ENCODE measurements at places on chromosomes 16 and 17. TPM values are rescaled to one million over a fixed set of nuclear protein-coding genes. Genes with fewer than 3 reads are reported as not detected.

DNA sequence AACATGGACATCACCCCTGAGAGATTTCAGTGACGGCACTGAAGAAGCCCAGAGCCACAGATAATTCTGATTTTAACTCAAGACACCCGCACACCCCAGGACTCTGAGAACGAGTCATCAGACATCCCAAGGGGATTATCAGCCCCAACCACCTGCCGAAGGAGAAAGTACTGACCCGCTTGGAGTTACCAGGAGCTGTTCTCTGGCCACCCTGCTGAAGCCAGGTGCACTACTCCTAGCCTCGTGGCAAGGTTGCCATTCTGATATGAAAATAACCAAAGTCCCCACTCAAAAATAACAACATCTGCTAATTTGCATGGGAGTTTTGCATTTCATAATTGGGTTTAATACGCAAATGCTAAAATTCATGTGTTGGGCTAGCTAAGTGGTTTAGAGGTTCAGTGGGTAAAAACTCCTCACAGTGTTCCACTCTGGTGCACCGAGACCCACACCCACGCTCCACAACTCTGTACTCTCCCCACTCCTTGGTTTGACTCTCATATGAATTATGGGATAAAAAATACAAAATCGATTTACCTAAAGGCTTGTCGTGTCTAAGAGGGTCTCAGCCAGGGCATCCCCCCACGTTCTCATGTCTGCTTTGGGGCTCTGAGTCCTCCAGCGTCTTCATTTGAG is 143.0 kb upstream of the NOL11 start:
- DNase-seq, result no peak

Gene NEUROD2
- total RNA-seq, result not detected

GRCh38 chr17:61458421-61459141 is 6.4 kb downstream of the TBX4 start:
- DNase-seq, result no peak

Gene NOG
- not detected for total RNA-seq

DNA sequence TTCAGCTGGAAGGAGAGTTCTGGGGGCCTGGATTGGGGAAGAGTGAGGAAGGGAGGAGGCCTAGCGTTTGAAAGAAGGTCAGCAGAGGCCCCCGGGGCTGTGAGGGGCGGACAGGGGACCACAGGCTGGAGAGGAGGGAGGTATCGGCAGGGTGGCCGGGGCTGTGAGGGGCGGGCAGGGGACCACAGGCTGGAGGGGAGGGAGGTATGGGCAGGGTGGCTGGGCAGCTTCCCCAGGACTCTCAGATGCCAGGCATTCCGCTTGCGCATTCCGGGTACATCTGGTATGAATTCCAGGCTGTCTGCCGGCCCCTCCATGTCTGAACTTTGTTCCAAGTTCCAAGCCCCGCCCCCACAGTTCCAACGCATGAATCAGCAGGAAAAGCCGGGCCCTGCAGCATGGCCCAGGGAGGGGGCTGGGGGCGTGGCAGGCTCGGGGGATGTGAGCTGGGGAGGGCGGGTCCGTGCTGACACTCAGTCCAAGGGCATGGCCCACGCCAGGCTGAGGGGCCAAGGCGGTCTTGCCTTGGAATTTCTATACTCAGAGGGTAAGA is 4.3 kb upstream of the TLCD2 start:
- no peak for DNase-seq

Gene METRNL
- total RNA-seq, result 74.7 TPM

DNA sequence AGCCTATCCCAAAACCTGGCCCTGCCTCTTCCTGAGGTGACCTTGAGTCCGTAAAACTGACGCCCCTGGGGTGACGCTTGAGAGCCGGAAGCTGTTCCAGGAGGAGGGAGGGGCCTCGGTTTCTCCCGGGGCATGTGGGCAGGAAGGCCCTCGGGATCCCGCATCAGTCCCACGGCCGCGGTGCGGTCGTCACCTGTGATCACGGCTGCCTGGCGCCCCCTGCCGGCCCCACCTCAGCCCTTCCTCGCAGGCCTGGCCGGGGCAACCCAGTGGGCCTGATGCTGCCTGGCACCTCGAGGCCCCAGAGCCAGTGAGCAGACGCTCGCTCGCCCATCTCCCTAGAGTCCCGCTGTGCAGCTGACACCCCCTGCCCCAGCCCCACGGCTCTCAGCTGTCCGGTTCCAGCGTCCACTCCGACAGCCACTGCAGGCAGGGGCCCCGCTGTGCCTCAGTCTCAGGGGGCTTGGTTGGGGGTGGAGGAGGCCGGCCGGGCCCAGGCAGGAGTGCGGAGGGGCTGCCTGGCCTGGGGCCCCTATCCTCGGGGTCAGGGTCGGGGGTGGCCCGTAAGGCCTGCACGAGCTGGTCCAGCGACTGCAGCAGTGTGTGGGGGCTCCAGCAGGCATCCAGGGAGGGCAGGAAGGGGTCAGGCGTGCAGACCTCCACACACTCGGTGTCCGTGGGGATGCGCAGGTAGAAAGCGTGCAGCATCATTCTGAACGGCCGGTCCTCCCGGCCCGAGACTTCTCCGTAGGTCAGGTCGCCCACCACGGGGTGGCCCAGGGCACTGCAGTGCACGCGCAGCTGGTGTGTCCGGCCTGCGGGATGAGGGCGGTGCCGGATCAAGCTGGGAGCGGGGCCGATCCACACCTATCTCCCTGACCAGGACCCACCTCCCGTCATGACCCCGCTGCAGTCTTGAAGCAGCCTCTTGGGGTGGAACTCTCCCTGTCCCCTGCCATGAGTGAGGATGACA is 2.3 kb downstream of the RPUSD1 start:
- peak; percentile 65 for DNase-seq

DNA sequence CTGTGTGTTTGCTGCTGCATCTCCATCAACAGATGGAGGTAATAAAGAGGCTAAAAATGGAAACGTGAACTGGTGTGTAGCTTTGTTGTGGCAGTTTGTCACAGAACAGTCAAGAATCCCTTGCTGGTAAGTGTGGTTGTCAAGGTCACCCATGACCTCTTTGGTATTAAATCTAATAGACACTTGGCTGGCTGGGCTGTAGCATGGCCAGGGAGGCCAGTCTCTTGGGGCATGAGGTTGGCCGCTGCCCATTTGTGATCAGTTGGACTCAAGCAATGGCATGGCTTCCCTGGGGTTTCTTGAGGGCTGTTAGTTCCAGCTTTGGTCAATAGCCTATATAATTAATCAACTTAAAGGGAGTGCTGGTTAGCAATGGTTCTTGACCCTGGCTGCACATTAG is 14.8 kb upstream of the HS3ST2 start:
- DNase-seq, result no peak

Gene DGKE
- 28.9 TPM for total RNA-seq

GRCh38 chr16:87958632-87959031 is 7.4 kb downstream of the BANP start:
- no peak for DNase-seq

- DNase-seq, result no peak
Measured at GRCh38 chr17:81656118-81656743, at the start of gene PDE6G. PDE6G (minus strand) TSS chr17:81656542; CDS start chr17:81653305, 3,237 bp downstream.

DNA sequence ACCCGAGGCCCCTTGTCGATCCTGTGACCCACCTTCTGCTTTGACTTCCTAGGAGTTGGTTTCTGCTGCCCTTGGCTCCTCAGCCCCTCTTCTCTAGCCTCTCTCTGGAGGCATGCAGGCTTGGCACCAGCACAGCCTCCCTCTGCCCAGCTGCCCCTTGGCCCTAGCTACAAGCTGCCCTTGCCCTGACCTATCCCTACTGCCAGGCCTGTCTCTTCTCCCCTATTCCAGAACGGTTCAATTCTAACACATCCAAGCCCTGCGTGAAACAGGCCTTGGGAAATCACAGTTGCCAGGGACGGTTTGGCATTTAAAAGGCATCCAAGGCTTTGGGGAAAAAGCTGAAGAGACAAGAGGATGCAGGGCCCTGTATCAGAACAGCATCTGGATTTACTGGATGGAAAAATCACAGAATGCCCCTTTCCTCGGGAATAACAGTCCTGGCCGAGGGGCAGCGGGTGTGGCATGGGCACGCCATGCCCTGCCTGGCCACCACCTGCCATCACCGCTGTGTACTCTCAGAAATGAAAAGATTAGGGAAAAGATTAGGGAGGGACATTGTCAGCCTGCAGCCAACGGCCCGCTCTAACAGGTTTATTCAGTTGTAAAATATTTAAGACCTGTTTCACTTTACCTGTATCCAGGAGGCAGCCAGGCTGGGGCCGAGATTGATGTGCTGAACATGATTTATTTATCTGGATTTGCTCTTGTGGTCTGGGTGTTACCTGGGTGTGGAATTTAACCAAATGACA is 15.8 kb downstream of the RAI1 start:
- DNase-seq, result no peak

- DNase-seq, result no peak
Measured at GRCh38 chr17:1244606-1245012, 25.6 kb upstream of the BHLHA9 start.

- no peak for DNase-seq
Measured at GRCh38 chr16:16972831-16973230, 497.9 kb downstream of the XYLT1 start.

GRCh38 chr16:75789237-75789636 is 62.9 kb upstream of the CPHXL start:
- no peak for DNase-seq

- no peak for DNase-seq
Measured at GRCh38 chr16:81279392-81279791, 35.4 kb upstream of the GAN start.
